Activated CD4-positive, alpha-beta T cell treated with anti-CD3 and anti-CD28 coated beads, Interleukin-2, amount 50 U/mL, for 4 hours (primary cell): ENCODE measurements at places on chromosomes 12 and 14.

DNA sequence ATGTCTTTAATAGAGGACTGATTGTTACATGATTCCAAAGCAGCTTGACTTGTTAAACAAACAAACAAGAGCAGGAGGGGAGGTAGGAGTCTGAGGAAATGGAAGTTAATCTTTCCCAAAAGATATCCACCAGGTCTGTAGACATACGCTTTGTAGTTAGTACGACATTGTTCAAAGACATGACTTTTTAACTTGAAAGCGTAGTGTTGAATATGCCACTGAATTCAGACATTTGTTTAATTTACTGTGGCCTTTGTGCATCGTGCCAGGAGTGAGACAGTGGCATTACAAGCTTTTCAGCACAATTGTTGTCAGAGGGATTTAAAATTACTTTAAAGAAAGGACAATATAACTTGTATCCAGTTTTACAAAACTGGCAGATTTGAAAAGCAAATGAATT lies 53.0 kb downstream of the SAV1 start:
- DNase-seq = no peak

DNA sequence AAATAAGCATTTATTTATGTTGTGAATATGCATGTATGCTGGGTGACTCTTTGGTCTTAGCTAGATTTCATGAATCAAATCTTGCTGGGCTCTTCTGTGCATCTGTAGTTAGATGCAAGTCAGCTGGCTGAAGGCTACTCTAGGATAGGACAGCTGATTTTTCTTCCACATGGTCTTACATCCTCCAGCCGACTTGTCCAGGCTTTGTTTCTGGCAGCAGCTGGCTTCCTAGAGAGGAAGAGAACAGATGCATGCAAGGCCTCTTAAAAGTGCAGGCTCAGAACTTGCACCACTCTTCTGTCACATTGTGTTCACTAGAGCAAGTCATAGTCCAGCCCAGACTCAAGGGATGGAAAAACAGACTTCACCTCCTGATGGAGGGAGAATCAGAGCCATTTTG lies 435.4 kb upstream of the STXBP6 start:
- no peak for DNase-seq

GRCh38 chr12:78683626-78684025 lies 180.9 kb upstream of the SYT1 start:
- no peak for DNase-seq

DNA sequence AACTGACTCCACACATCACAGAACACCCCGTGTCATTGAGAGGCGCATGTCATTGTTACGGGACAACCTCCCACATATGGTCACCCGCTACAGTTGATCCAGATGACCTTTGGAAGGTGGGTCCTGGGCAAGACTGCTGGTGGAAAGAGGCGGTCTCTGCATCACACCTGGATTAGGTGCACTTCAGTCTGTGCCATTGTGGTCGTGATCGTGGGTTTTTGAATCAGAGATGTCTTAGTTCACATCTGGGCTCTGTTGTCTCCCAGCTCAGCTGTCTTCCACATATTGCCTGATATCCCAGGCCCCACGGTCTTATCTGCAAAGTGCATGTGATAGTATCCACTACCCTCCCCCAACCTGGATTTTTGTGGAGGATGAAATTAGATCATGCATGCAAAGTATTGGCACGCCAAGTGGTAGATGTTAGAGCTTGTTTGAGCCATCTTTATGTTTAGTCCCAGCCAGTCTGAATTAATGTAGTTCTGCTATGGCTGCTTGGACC lies 208.7 kb upstream of the FOXN3 start:
- DNase-seq = no peak

GRCh38 chr14:91154851-91155625 lies 41.2 kb downstream of the DGLUCY start:
- no peak for DNase-seq

DNA sequence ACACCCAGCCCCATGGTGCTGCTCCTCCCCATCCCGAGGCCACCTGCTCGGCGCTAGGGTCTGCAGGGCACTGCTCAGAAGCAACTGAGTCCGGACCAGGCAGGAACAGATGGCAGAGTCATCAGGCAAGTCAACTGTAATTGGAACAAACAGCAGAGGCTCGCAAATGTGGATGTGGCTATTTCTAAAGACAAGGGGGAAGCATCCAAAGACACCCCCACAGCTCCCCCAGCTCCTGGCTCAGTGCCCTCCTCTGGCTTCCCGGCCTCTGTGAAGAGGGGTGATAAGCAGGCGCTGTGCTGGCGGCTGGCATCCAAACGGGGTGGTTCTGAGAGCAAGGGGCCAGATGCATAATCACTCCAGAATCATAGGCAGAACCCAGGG lies 125.6 kb downstream of the PIWIL1 start:
- DNase-seq = no peak

DNA sequence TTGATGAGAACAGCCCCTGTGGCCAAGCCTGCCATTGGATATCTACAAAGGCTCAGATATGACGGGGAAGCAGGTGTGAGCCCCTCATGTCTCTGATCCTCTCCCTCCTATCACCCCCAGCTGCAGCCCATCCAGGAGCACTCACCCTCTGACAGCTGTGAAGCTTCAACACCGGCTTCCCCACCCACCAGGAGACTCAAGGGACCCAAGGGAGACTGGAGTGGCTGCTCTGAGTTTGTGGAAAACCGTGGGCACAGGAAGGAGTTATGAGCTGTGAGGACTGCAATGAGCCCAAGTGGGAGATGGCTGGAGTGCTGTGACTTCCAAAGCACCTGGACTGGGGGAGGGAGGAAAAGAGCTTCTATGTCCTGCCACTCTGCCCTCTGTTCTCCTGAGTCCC lies 7.9 kb downstream of the IFI27L2 start:
- DNase-seq = no peak

GRCh38 chr12:120119271-120119973 lies 2.9 kb upstream of the RAB35 start:
- peak; percentile 21 for DNase-seq

GRCh38 chr14:88849716-88850115 lies 25.3 kb downstream of the TTC8 start:
- no peak for DNase-seq

DNA sequence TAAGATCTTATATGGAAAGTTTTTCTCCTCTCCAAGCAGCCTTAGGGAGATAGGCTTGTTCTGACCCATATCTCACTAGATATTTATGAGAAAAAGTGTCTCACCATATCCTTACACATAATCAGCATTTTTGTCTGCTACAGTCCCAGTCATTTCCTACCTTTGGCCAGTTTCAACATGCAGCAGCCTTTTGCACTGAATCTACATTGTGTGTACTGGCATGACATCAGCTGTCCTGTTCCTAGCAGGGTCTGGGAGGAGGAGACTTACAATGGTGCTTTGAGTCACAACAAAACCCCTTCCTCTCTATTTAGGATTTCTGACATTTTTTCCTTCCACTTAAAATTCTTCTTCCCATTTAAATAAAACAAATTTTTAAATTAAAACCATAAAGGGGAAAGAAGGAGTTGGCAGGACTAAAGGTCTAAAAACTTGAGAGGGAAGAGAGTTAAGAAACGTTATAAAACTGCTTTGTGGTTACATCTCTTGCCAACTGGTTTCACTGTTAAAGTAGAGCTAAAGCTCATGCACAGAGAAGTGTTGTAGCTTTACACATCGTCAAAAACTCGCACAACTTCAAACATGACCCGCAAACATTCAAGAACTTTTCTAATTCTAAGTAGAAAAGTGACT lies 53.3 kb upstream of the CERS5 start:
- no peak for DNase-seq

DNA sequence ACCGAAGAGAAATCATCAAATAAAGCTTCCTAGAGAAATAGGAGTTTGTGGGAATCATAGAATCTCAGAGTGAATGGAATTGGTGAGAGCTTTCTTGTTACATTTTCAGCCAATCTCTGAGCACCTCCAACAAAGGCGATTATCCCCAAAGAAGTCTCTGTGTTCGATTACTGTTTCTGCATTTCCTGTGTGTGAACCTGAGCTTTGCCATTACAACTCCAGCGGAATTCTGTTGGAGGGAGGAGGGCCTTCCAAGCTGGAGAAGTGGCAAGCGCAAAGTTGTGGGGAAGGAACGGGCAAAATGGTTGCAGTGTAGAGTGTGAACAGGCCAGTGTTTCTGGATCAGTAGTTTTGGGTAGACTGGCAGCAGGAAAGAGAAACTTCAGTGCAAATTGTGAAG lies 23.1 kb downstream of the TMEM117 start:
- DNase-seq = no peak

DNA sequence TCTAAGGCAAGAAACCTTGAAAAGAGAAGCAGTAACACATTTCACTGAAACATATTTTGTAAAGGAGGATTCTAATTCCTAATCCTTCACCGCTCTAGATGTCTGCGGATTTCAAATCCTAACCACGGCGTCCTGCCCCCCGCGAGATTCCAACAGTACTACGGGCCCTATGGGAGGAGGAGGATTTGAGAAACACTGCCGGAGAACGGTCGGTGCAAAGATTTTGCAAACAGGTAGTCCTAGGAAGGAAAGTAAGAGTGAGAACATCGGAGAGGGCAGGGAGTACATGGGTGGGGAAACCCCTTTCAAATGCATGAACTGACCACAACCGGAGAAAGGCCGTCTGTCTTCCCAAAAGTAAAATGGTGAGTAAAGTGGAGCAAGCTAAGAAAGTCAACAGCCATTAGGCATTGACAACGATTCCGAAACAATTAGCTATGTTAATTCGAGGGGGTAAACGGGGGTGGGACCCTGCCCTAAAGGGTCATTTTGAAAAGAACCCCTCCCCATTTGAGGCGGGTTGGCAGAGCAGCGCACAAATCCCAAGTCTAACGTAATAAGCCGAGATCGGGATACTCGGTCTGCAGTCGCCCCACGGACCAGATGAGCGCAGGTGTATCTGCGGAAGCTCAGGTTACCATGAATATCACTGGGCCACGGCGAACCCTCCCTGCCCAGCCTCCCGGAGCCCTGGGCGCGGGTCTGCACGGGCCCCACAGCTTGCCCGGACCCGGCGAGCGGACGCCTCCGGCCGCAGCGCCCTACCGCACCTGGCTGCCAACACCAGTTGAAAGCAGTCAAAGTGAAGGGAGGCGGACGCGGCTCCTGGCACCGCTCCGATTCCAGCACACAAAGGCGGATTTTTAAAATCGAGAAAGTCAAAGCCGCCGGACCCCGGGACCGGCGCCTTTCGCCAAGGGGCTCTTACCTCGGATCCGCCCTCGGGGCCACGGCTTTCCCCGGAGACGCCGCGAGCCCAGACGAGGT lies 662 bp downstream of the EPS8 start:
- peak; percentile 7 for DNase-seq

GRCh38 chr14:74841230-74842207 lies 34.4 kb downstream of the PROX2 start:
- no peak for DNase-seq

- no peak for DNase-seq
These were observed 3.1 kb downstream of the CDH24 start for GRCh38 chr14:23054000-23054811.

DNA sequence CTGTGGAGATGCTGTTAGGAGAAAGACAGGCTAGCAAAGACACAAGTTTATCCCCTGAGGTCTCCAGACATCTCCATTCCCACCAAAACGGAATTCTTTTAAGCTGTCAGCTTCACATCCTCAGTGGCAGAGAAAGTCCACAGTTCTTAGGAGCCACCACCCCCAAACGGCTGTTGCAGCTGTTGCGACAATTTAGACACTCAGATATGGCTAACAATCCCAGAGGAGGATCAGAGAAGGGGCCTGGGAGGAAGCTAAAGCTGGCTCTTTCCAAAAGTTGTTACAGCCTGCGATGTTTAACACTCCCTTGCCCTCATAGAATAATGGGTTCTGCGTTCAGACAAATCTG lies 1.9 kb upstream of the ATP5MC2 start:
- no peak for DNase-seq

- DNase-seq = no peak
These were observed 96.1 kb downstream of the PLXNC1 start for GRCh38 chr12:94244165-94245133.

DNA sequence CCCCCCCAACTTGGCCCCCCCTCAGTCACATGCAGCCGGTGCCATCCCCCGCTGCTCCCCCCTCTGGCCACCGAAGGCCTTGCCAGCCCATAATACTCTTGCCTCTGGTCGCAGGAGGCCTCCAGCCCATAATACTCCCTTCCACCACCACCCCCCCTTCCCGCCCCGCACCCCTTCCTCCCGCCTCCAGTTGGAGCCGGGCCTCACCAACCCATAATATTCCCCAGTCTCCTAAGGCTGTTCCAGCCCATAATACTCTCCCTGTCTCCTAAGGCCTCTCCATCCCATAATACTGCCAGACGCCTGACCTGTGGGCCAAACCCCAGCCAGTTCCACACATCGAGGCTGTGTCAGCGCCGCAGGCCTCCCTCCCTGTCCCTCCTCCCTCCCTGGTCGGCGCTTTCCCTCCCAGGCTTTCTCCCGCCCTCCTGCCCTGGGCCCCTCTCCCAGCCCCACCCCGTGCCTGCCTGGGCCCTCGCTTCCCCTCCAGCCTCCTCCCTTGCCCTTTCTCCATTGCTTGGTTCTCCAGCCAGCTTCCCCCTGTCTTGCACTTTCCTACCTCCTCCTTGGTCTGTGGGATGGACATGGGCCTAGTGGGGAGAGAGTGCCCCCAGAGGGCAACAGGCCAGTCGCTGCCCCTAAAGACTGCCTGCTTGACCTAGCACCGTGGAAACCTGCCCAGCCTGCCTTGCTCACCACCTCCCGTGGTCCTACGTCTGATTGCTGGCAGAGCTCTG lies 6.8 kb upstream of the CHD4 start:
- DNase-seq = no peak

- DNase-seq = peak; percentile 82
These were observed 604 bp downstream of the EIF4B start for GRCh38 chr12:53006810-53007309.

GRCh38 chr12:89756194-89756584 lies 47.6 kb upstream of the ATP2B1 start:
- DNase-seq = no peak

DNA sequence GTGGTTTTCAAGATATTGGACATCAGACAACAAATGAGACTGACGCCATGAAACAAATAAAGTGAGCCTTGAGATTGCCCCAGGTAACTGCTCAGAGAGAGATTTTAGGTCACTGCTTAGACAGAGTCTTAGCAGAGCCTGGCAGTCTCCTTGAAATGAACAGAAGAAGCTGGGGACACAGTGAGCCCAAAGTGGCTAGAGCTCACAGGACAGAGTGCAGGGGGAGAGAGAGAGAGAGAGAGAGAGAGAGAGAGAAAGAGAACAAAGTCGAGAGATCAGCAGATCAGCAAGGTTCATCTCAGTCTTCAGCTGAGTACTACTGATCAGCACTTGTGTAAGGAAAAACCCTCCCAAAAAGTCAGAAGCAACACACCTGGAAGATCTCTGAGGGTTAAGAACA lies 147.4 kb downstream of the RMST start:
- no peak for DNase-seq

DNA sequence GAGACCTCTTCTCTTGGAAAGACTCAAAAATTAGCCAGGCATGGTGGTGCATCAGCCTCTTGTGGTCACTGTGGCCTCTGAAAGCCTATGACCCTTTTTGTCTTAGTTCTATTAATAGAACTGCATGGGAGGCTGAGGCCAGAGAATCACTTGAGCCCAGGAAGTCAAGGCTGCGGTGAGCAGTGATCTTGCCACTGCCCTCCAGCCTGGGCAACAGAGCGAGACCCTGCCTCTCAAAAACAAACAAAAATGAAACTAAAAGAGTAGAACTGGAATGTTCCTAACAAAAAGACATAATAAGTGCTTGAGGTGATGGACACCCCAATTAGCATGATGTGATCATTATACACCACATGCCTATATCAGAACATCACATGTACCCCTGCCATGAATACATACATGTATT lies 197.0 kb upstream of the EEA1 start:
- no peak for DNase-seq
